ENCODE measurements at places on chromosomes 16 and 17.

DNA sequence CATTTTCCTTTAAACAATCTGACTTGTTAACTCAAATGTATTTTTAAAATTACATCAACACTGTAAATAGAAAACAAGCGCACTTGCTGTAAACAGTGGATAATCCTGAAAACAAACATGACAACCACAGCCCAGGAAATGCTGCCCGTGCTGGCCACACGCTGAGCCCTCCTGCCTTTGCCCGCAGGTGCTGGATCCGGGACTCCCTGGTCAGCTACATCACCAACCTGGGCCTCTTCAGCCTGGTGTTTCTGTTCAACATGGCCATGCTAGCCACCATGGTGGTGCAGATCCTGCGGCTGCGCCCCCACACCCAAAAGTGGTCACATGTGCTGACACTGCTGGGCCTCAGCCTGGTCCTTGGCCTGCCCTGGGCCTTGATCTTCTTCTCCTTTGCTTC, 6.6 kb upstream of the ADGRG3 start:
- H3K36me3 ChIP-seq: no peaks in the 10 kb centered on the region
- no peaks in the 10 kb centered on the region for H3K4me1 ChIP-seq
- H3K27ac ChIP-seq: no peak overlapping the region

- no peak overlapping the region for H3K4me3 ChIP-seq
- no peak for DNase-seq
- no peaks in the 10 kb centered on the region for H3K4me1 ChIP-seq
- no peaks in the 10 kb centered on the region for H3K27me3 ChIP-seq
- no peaks in the 10 kb centered on the region for H3K36me3 ChIP-seq
- H3K27ac ChIP-seq: no peak overlapping the region
These were observed 81.3 kb downstream of the HIC1 start for GRCh38 chr17:2136241-2136640.

- H3K36me3 ChIP-seq: no peaks in the 10 kb centered on the region
- H3K4me1 ChIP-seq: no peaks in the 10 kb centered on the region
- no peak overlapping the region for H3K4me3 ChIP-seq
- DNase-seq: no peak
- no peaks in the 10 kb centered on the region for H3K27me3 ChIP-seq
- H3K27ac ChIP-seq: no peak overlapping the region
These were observed 227.3 kb downstream of the SNX29 start for GRCh38 chr16:12203780-12204351.

GRCh38 chr17:2263183-2264066, 40.2 kb downstream of the SMG6 start:
- no peak overlapping the region for H3K4me3 ChIP-seq
- H3K27me3 ChIP-seq: no peaks in the 10 kb centered on the region
- no peaks in the 10 kb centered on the region for H3K4me1 ChIP-seq
- H3K27ac ChIP-seq: peak overlapping the region; percentile 43

- H3K4me1 ChIP-seq: no peaks in the 10 kb centered on the region
- no peak overlapping the region for H3K4me3 ChIP-seq
- no peaks in the 10 kb centered on the region for H3K36me3 ChIP-seq
- no peaks in the 10 kb centered on the region for H3K27me3 ChIP-seq
These were observed 9.1 kb downstream of the ZNF668 start for GRCh38 chr16:31064882-31065461.

DNA sequence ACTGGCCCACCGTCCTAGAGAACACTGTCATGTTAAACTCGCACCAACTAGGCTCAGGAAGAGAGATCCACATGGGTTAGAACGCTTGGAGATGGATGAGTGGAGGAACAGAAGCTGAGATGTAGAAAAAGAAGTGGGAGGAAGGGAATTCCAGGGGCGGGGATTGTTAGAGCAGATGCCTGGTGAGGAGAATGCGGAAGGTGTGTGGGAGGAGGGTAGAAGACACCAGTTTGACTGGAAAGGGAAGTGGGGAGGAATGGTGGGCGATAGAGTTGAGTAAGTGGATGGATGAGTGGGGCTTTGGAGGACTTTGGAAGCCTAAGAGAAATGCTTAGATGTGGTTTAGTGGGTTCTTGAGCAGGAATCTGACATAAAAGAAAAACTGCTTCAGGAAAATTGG, 37.4 kb downstream of the DHX38 start:
- no peaks in the 10 kb centered on the region for H3K4me1 ChIP-seq
- H3K27ac ChIP-seq: no peak overlapping the region
- no peak overlapping the region for H3K4me3 ChIP-seq
- no peaks in the 10 kb centered on the region for H3K27me3 ChIP-seq
- no peak for DNase-seq

- H3K36me3 ChIP-seq: no peaks in the 10 kb centered on the region
- no peaks in the 10 kb centered on the region for H3K4me1 ChIP-seq
- H3K27ac ChIP-seq: no peak overlapping the region
These were observed 121.8 kb upstream of the MED13 start for GRCh38 chr17:62186841-62187240.

Measured in prostate gland (tissue), 2 donors.